ENCODE measurements at places on chromosomes 13 and 19. TPM values are rescaled to one million over a fixed set of nuclear protein-coding genes. Genes with fewer than 3 reads are reported as not detected.

The KIR2DL4 gene
- not detected for total RNA-seq

- DNase-seq: no peak
Observed at GRCh38 chr19:10316229-10317044, 622 bp upstream of the FDX2 start.

The TNFSF9 gene
- total RNA-seq: 2.7 TPM

The SIGLEC9 gene
- 9.4 TPM for total RNA-seq

- no peak for DNase-seq
Observed at GRCh38 chr19:2309734-2310362, 1.9 kb upstream of the LINGO3 start.

- no peak for DNase-seq
Observed at GRCh38 chr13:84211048-84211447, 328.8 kb upstream of the SLITRK1 start.

The DACT3 gene
- total RNA-seq: 52.3 TPM

The POSTN gene
- 52.4 TPM for total RNA-seq

The COG3 gene
- 28.2 TPM for total RNA-seq

DNA sequence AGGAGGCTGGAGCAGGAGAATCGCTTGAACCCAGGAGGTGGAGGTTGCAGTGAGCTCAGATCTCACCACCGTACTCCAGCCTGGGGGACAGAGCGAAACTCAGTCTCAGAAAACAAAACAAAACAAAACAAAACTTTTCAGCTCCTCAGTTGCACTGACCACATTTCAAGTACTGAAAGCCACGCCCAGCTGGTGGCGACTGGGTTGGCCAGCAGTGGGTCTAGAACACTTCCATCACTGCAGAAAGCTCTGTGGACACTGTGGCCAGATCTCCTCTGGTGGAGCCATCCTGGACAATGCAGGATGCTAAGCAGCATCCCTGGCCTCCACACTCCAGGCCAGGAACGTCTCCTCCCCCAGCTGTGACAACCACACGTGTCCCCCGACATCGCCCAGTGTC is 21.1 kb downstream of the TLE2 start:
- no peak for DNase-seq

The BRCA2 gene
- total RNA-seq: 0.42 TPM

The VSTM1 gene
- not detected for total RNA-seq

- DNase-seq: no peak
Observed at GRCh38 chr13:91240341-91240740, 107.1 kb upstream of the MIR17HG start.

- no peak for DNase-seq
Observed at GRCh38 chr19:35718345-35719041, 690 bp downstream of the KMT2B start.

The HTR2A gene
- total RNA-seq: 0.86 TPM

The CGB2 gene
- not detected for total RNA-seq

The TEX26 gene
- not detected for total RNA-seq

GRCh38 chr13:63455938-63456337 is 2040.3 kb upstream of the PCDH20 start:
- DNase-seq: no peak

The KLK3 gene
- total RNA-seq: not detected

GRCh38 chr19:6706633-6706958 is 13.9 kb downstream of the C3 start:
- no peak for DNase-seq

- no peak for DNase-seq
Observed at GRCh38 chr19:15010501-15011300, 31.0 kb upstream of the SLC1A6 start.

GRCh38 chr19:6887316-6887715 is at the start of gene ADGRE1:
ADGRE1 (plus strand) TSS chr19:6887579; CDS start chr19:6887609, 30 bp downstream.
- DNase-seq: no peak

The OR4F17 gene
- total RNA-seq: not detected

DNA sequence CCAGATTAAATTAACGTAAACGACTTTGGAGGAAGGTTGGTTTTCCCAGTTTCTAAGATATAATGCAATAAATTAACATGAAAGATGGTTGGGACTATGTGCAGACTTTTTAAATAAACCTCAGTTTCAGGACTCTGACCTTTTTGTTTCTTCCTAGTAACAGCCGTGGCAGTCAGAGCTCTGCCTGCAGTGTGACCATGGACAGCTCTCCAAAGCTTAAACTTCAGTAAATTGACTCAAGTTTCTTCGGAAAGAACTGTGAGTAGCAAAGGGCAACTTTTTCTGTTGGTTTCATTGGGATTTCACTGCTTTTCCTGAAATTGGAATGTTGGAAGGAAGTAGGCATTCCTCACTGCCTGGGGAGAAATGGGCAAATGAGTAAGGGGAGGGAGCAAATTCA is 4.1 kb downstream of the USP29 start:
- no peak for DNase-seq

DNA sequence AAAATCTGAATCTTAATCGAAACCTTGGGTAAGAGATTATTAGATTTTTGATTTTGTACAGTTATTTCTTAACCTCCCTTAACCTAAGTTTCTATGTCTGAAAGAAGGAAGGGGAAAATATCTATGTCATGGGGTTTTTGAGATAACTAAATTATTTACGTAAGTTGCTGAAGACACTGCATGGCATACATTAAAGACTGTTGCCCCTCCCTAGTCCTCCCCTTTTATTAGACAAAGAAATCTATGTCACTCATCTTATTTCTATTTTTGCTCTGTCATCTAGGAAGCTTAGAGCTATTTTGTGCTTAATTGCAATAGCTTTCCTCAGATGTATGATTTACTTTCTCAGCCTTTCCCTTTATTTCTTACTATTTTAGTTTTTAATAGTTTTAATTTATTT is 15.0 kb downstream of the COG6 start:
- DNase-seq: no peak

GRCh38 chr13:98672947-98673613 is 79.4 kb downstream of the SLC15A1 start:
- no peak for DNase-seq

DNA sequence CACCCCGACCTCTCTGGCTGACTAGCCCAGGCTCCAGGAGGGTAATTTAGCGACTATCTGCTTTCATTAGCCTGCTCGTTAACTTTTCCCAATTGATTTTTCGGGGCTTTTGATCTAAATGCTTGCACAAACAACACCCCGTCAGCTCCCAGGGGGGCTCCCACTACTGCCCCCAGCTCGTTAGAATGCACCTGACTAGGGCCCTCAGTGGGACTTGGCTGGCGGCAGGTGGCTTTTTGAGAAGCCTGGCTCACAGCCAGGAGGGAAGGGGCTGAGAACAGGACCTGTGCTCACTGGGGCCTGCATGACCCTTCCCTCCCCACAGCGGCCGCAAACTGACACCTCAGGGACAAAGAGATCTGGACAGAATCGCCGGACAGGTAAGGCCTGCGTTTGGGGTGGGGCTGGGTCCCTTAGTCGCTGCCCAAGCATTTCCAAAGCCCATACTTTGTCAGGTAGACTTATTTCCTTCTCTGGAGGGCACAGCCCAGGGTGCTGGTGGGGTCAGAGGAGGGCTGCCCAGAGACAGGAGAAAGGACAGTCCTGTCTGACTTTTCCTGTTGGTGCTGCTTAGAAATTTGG is 7.6 kb upstream of the CD79A start:
- no peak for DNase-seq

- no peak for DNase-seq
Observed at GRCh38 chr19:57566396-57567265, 7.0 kb upstream of the ZNF550 start.

- no peak for DNase-seq
Observed at GRCh38 chr19:33814181-33815165, 17.8 kb downstream of the KCTD15 start.

Measured in esophagus muscularis mucosa (tissue), 4 donors.